ENCODE measurements at places on chromosomes 12 and 14.

DNA sequence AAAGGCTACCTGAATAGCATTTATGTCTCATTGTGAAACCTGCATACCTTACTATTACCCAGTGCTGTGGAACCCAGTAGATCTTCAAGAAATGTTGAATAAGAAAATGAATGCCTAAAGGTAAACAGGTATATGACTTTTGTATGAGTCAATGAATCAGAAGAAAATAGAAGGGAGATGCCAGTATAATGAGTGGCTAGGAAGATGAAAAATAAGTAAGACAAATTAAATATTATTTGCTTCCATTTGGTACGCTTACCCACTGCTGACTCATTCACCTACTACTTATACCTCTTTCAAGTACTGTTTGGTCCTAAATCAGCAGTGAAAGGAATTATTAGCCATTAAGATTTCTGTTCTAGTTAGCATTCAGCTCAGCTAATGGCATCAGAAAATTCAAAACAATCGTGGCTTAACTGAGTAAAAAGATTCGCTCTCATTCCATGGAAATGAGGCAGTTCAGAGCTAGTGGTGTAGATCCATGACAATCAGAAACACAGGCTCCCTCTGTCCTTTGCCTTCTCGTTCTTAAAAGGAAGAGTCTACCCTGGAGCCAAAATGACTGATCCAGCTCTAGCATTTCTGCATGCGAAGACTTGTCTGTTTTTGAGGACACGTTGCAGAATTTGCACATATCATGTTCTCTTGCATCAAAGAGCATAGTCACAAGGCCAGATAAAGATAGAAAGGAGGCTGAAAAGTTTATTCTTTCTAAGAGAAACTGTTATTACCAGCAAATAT lies 705.8 kb upstream of the USP15 start:
- no peak for DNase-seq

DNA sequence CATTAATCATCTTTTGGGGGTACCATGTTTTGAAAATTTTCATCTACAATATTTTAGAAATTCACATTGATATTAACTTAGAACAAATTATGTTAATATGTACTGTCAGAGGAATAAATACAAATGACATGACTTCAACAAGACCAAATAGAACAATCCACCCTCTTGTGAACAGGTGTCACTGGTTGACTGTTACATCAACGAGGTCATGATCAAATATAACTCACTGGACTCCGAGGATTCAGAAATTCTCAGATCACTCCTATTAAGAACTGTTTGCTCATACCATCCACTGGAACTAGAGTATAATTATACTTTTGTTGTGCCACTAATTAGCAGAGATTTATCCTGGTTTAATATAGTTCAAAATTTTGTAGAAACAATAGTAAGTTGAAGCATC lies 318.8 kb downstream of the PRKD1 start:
- no peak for DNase-seq

DNA sequence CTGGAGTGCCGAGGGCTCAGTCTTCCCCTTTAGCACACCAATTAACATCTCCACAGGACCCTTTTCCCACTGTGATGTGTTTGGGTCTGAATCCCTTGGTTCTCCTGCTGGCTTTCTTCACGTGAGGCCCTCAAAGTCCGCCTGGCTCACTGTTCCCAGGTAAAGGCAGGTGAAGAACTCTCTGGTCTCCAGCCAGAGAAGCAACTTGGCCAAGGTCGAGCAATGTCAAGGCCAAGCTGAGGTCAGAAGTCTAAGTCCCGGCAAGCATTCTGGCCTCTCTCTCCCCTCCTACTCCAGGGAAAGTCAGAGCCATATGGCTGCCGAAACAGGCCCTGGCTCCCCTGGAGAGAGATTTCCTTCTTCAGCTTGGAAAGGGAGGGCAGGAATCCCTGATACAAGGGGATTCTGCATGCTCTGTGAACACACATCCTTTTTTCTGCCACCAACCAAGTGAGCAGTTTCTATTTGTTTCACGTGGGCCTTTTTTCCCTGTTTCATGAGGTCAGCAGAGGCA lies 61.4 kb upstream of the ESRRB start:
- no peak for DNase-seq

GRCh38 chr12:99981639-99982190 lies 3.0 kb downstream of the ANKS1B start:
- DNase-seq: no peak

GRCh38 chr12:52285172-52285745 lies 6.1 kb downstream of the KRT81 start:
- no peak for DNase-seq

DNA sequence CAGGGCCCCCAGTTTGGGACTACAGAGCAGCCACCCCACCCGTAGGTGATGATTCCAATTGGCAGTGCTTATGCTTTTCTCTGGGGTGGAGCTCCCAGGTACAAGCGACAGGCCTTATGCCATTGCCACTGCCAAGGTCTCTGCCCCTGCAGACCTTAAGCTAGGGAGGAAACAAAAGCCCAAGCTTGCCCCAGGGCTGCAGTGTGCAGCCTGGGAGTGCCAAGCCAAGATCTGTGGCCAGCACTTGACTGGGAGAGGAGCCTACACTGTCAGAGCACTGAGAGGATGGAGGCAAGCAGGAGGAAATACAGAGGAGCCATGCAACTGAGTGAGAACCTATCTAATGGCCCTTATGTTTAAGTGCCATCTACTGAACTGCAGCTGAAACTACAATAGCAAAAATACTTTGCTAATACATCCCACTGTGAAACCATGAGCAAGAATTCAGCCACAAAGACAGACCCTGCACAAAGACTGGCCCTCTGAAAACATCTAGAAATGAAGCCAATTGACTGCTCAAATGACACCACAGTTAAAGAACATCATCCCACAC lies 17.7 kb upstream of the ASCL1 start:
- no peak for DNase-seq

GRCh38 chr12:40099423-40099853 lies 6.4 kb downstream of the SLC2A13 start:
- no peak for DNase-seq

DNA sequence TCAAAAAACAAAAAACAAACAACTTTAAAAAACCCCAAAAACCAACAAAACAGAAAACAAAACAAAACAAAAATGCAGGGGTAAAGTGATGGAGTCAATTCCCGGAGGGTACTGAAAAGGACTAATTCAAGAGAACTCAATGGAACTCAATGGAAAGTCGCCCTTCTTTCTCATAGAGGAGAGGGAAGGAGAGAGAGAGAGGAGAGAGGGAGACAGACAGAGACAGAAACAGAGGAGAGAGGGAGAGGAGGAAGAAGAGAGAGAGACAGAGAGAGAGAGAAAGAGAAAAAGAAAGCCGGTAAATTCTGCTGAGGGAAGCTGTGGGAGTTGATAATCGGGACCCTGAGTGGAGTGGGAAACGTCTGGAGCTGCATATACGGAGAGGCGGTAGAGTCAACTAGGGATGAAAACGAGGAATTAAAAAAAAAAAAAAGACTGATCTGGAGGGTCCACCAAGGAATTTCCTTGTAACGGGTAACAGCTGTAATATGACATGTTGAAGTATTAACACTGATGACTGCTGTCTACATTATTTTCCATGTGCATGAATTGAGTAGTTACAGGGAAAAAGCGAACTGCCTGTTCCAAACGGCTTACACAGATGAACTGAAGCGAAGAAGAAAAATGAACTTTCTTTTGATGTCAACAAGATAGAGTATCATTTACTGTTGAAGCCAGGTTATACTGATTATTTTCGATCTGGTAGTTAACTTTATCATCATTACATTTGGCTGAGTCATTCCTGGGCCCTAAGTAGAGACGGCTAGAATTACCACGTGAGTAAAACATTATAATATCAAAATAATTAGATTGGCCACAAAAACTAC lies 934 bp upstream of the ZC2HC1C start:
- DNase-seq: no peak

DNA sequence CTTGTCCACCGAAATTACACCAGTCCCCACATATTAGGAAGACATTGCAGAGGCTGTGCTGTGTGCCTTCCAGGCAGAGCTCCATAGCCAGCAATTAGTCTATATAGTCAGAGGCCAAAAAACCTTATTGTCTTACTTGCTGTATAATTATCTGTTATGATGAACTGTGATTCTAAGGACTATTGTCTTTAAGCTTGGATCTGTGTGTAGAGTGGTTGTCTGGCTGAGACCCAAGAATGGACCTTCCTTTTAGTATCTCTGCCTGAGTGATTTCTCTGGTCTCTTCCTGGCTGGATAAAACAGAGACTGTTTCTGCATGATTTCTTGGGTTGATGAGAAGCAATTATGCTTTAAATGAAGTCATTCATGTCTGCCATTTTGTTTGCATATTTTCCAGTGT lies 465.3 kb downstream of the PRKD1 start:
- no peak for DNase-seq

- DNase-seq: no peak
Measured at GRCh38 chr12:3224530-3224903, 147.3 kb downstream of the TSPAN9 start.

DNA sequence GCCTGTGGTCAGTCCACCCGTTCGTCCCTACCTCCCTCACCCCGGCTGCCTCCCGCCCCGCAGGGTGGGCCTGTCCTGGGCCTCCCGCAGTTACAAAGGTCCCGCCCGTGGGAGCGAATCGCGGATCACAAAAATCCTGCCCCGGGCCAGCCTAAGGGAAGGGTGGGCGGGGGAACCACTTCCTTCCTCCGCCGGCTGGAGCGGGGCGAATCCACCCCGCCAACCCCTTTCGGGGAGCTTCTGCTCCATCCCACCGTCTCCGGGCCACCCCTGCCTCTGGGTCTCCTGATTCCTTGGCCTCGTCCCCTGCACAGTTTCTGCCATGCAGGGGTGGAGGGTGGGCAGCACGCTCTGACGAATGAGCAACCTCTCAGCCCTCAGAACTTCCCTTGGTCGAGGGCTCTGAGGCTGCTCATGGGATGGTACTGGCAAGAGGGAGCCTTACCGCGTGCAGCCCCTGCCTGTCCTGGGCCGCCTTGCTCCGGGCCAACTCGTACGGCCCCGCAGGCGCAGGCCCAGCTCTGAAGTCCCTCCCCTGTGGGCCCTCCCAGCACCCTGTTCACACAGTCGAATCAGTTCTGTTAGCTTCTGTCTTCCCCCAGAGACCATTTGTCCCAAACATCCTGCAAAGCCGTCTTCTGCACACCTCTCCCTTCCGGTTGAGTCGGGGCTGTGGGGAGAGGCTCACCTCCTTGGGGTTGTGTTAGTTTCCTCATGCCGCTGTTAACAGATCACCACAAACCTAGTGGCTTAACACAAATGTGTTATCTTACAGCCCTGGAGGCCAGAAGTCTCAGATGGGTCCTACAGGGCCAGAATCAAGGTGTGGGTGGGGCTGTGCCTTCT lies 589 bp upstream of the HVCN1 start:
- peak; percentile 56 for DNase-seq

DNA sequence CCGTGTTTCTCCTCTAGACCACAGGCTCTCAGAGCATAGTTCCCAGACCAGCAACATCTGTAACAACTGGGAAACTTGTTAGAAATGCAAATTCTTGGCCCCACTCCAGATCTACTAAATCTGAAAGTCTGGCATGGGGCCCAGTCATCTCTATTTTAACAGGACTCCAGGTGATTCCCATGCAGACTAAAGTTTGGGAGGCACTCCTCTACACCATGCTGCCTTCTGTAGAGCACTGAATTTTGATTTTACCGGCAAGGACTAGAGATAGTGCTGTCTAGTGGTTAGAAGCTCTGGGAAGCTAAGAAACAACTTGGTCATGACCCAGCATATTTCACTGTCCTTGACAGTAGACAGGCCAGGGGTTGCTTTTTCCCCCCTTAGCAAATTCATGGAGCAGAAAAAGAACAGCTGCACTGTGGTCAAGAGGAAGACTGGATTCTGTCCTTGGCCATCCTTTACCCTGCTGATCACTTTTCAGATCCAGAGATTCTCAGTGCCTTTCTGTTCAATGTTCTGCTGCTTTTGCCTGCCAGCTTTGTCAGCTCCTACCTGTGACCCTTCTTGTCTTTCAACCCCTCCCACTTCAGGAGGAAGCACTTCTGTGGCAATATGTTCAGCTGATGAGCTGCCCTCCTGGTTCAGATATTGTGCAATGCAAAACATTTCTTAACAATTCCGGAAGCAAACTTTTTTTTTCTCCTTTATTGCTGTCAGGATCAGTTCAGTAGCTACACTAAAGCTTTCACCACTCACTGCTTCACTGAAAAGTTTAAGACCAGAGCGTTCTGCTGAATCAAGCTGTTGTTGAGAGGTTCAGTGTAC lies 133.8 kb upstream of the NUDT4 start:
- peak; percentile 40 for DNase-seq

DNA sequence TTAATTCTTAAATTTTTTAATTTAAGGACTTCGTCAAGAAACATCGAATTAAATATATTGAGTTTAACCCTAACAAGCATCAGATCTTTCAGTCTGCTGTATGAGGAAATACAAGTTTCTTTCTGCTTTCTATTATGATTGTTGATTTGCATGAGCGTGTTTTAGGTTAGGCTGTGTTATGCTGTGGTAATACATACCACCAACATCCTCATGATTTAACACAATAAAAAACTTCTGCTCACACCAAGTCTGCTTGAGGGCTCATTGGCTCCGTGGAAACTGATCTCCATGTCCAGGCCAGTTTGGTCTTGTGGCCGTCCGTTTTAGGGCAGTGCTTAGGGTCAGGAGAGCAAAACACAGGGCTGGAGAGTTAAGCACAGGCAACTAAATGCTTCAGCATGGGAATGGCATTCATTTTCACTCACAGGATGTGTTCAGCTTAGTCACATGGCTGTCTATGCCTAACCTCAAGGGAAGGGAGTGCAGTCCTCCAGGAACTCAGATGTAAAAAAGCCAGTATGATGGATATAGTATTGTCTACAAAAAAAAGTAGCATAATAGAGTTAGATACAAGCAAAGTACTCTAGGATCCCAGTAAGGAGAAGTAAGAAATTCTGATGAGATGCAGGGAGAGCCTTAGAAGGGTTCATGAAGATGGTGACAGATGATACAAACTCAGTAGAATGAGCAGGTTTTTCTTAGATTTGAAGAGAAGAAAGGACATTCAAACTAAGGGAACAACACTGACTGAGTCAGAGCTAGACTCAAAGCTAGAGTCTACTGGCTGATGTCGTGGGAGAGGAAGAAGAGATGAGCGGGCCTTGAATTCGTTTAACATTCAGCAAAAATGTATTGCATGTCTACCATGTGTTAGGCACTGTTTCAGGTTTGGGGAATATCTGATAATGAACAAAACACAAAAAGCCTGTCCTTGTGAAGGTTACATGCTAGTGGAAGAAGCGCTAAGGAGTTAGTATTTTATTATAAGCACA lies 16.3 kb downstream of the MARK3 start:
- peak; percentile 9 for DNase-seq

- DNase-seq: peak; percentile 88
Measured at GRCh38 chr14:104768437-104769323, 15.7 kb downstream of the SIVA1 start.

GRCh38 chr12:20798554-20798953 lies 12.0 kb upstream of the SLCO1B3 start:
- DNase-seq: no peak

DNA sequence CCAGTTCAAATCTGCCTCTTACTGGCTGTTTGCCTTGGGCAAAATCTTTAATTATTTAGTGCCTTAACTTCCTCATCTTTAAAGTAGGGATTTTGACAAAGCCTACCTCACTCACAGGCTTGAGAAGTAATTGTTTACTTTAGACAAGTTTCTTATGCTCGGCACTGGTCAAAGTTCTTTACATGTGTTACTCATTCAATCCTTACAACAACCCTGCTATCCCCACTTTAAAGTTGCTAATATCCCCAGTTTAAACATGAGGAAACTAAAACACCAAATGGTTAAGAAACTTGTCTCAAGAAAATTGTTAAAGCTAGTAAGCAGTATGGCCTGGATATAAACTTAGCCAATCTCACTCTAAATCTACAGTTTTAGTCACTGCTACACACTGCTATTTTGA lies 204.0 kb upstream of the AVPR1A start:
- DNase-seq: no peak
